Forelimb muscle (tissue), 1 donor: ENCODE measurements at places on chromosomes 12 and 14. TPM values are rescaled to one million over a fixed set of nuclear protein-coding genes. Genes with fewer than 3 reads are reported as not detected.

GRCh38 chr12:78181544-78182162 lies 351.0 kb downstream of the NAV3 start:
- no peak for DNase-seq

DNA sequence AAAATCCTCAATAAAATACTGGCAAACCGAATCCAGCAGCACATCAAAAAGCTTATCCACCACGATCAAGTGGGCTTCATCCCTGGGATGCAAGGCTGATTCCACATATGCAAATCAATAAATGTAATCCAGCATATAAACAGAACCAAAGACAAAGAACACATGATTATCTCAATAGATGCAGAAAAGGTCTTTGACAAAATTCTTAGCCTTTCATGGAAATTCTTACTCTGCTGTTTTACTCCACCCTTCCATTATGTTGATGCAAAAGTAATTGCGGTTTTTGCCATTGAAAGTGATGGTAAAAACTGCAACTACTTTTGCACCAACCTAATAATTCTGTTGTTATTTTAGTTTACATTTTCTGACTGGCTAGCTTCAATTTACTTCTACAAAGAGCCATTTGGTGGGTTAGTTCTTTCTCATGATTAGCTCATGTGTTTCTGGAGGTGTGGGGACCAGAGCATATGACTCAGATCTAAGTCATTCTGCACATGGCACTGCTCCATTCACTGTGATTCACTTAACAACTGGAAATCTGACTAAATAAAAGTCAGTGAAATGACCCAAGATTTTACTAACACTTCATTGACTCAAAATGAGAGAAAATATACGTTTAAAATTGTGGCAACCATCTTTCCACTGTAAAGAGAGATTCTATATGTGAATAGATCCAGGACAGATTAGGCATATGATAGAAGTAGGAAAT lies 99.9 kb downstream of the TMTC3 start:
- DNase-seq, result no peak

DNA sequence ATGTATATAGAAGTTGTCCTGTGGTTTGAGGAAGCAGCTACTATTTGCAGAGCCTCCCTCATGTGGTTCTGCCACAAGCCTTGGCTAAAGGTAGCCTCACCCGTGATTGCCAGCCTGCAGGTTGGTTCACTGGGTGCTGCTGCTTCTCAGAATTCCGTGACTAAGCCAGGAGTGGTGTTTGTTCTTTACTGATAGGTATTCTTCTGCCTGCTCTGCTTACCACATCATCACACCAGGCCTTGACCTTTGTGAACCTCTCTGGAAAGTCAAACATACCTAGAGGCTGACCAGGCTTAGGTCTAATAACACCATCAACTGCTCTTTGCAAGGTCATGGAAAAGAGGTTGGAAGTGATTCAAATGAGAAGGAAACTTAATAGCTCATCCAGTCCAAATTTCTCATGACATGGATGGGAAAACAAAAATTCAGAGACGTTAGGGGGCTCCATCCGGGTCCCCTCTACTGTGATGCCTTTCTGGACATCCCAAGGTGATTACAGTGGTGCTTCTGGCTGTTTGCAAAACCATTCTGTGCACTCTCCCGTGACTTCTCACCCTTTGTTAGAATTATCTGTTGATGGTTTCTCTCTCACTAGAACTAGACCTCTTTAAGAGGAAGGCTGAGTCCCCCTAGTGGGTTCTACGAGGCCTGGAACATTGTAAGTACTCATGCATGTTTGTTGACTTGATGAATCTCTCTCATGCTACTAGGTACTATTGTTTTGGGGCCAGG lies 8.5 kb upstream of the SOCS2 start:
- no peak for DNase-seq

DNA sequence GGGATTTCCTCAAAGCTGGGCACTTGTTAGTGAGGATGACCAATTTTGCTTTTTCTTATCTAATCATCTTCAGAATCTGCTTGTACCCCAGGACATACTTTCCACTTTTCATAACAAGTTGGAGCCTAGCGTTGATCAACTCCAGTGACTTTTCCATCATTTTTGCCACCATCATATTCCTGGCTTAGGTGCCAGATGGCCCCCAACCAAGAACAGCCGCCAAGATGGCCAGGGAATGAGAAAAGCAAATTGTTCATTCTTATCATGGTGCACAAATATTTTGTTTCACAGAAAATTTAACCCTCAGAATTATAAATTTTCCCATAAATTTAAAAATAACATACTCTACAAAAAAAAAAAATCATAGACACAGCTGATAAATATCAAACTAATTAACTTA lies 37.5 kb downstream of the SLC2A13 start:
- DNase-seq, result no peak

- no peak for DNase-seq
Observed at GRCh38 chr12:25995906-25996305, 37.4 kb downstream of the RASSF8 start.

GRCh38 chr12:12159988-12160387 lies 89.2 kb downstream of the BCL2L14 start:
- DNase-seq, result peak; percentile 54

- no peak for DNase-seq
Observed at GRCh38 chr12:55704824-55705718, 2.6 kb downstream of the ITGA7 start.

- no peak for DNase-seq
Observed at GRCh38 chr14:68695326-68695768, 97.5 kb downstream of the ZFP36L1 start.

DNA sequence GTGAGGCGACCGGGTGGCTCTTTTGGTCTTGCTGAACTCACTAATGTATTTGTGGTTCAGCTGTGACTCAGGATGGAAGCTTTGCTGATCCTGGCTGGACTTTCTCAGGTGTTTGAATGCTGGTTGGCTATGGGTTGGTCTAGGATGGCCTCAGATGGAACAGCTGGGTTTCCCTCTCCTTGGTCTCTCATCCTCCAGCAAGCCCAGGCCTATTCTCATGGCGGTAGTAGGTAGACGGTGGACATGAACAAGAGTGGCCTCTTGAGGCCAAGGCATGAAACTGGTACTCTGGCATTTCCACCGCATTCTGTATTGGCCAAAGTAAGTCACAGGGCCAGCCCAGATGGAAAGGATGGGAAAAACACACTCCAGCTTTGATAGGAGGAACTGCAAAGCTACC lies 11.8 kb upstream of the POLR3B start:
- DNase-seq, result no peak

DNA sequence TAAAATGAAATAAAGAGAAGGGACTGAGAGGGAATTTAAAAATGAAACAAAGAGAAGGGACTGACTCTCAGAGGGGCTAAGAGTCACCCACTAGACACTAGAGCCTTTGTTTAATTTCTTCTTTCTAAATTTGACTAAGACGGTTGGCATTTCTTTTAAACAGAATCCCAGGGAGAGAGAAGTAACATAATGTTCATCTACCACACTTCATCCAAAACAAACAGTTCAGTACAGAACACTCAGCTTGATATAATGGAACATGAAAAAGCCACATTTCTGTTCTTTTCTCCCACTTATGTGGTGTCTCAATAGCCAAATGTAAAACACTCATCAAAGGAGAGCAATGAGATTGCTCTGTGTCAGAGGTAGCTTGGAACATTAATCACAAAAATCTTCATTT lies 10.1 kb upstream of the NT5DC3 start:
- no peak for DNase-seq

SLC17A8 gene
- polyA plus RNA-seq, result 0.06 TPM

DNA sequence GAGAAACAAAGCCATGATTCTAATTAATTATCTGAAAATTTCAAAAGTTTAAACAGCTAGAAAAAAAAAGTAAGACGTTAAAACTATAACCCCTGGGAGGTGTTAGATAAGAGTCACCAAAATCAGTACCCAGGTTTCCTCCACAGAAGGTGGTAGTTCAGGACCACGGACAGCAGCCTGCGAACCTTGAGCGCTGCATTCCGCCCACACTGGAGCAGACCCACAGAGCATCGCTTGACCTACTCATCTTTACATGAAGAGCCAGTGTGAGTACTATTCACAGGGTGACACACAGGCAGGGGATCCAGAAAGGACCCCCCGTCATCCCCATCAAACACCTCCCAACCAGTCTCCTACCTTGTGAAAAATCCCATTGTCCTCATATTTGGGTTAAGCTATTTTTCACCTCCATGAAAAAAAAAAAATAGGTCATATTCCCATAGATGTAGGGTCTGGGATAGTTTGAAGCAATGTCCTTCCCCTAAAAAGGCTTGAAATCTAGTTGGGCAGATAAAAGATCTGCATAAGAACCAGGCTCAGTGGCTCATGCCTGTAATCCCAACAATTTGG lies 8.8 kb upstream of the CHGA start:
- DNase-seq, result no peak

ZNF891 gene
- 2.2 TPM for polyA plus RNA-seq

DNA sequence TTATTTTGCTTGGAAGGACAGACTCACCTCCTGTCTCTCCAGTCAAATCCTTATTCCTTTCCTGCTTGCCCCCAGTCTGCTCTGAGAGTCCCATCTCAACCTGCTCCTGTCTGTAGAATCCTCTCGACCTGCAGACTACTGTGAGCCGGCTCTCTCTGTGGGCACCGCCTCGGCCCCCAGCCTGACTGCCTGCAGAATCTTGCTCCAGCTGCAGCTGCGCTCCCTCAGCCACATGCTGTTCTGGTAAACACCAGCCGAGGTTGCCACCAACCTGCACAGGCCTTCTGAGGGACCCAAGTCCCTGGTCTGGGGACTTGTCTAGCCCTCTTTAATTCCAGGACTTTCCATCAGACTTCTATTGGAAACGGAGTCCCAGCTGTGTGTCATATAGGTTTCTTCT lies 44.8 kb upstream of the PRMT8 start:
- no peak for DNase-seq

- no peak for DNase-seq
Observed at GRCh38 chr12:104752881-104753280, 205.2 kb downstream of the SLC41A2 start.

GRCh38 chr14:53953002-53953827 lies 3.4 kb downstream of the BMP4 start:
- DNase-seq, result no peak

DNA sequence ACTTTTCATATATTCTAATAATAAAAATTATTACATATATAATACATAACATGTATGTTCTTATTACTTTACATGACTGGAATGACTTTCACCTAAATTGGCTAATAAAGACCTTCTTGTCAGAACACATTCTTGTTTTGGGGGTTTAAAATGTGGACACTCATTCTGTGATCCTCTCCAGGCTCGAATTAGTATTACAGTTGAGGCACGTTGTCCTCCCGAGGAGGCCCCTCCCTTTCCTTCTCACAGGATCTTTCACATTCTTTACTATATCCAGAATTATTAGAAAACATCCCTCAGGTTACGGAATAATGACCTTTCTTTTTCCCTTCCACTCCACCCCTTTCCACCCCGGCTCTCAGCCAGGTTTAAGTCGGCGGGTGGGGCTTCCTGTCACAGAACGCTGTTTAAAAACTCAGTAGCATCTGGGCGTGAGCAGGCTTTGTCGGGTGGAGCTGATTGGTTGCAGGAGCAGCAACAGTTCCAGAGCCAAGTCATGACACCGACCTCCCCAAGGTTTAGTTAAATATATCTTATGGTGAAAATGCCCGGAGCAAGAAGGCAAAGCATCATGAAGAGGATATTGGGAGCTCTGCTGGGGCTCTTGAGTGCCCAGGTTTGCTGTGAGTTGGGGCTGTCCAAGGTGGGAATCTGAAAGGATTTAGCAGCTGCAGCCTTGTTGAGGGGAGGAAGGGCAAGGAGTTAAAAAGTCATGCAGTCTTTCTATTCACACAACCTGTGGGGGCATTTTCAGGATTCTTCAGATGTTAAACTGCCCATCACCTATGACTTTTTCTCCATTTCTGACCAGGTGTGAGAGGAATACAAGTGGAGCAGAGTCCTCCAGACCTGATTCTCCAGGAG lies 396.7 kb upstream of the OR4E1 start:
- no peak for DNase-seq

PAX9 gene
- polyA plus RNA-seq, result 0.43 TPM

DNA sequence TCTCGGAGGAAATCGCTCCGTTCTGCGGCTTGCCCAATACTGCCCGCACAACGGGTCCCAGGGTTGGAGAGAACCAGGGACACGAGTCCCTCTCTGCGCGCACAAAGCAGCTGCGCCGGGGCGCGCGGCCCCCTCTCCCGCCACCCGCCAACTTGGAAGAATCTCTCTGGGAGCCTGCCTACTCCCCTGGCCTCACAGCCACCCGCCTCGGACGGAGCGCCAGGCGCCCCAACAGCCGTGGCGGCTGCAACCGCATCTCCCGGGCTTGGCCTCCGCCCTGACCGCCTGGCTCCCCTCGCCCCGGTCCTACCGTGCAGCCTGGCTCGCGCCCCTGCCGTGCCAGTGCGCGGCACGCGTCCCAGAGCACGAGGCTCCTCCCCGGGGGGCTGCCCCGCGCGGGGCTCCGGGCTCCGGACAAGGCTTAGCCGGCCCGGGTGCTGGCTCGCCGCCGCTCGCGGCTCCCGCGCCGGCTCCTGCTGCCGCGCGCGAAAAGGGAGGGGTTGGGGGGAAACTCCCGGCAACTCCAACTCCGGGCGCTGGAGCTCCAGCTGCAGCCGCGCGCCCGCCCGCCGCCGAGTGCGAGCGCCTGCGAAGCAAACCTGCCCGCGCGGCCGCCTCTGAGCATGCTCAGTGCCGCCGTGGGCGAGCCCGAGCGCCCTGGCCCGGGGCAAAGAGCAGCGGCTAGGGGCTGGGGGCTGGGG lies at the start of gene STXBP6:
Gene STXBP6, minus strand, starts transcription at position 580 of the 701 bp plus-strand sequence. CDS start 75,329 bp downstream, outside the sequence.
- no peak for DNase-seq

DNA sequence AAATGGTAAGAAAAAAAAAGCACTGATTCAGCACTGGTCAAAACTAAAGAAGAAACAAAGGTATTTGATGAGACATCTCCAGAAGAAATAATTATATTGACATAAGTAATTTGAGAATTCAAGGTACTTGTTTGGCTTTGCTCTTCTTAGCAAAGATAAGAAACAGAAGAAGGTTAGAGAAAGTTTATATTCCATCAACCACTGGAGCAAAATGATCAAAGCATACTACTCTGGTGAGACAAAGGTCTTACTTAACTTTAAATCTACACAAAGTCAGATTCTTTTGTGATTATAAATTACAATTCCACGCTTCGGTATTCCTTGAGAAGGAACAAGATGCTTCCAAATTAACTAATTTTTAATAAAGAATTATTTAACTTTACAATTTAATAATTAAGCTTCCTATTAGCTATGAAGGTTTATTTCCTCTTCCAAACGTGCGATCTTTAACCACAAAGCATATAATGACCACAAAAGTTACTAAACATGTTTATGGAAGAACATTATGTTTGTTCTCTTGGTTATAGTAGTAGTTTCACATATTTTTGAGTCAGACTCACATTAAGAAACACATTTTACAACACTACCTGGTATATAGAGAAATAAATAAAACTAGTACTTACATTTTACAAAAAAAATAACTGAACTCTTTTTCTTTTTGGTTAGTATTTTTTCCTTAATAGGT lies 53.4 kb downstream of the METTL25 start:
- no peak for DNase-seq

- peak; percentile 98 for DNase-seq
Observed at GRCh38 chr14:63641473-63642228, at the start of gene WDR89. WDR89 (minus strand) TSS chr14:63641871; CDS start chr14:63599942, 41,929 bp downstream.

DNA sequence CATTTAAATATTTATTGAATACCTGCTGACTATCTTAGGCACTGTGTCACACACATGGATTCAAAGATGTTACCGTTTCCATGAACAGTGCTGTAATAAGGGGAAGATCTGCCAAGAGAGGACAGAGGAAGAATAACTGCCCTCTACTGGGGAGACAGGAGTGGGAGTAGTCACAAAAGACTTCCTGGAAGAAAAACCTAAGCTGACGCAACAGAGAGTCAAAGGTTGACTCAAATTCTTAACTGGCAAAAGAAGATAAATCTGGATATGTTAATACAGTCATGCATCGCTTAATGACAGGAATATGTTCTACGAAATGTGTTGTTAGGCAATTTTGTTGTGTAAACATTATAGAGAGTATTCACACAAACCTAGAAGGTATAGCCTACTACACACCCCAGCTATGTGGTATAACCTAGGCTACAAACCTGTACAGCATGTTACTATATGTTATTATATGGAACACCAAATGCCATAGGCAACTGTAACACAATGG lies 51.5 kb downstream of the DCAF5 start:
- DNase-seq, result no peak
